ENCODE measurements at places on chromosomes 2 and 18. TPM values are rescaled to one million over a fixed set of nuclear protein-coding genes. Genes with fewer than 3 reads are reported as not detected.
A peak's percentile ranks its signal among the peaks of the same experiment; 100 is the strongest.

- H3K27me3 ChIP-seq: no peaks in the 10 kb centered on the region
- H3K4me1 ChIP-seq: no peaks in the 10 kb centered on the region
- H3K27ac ChIP-seq: no peak overlapping the region
- no peak for DNase-seq
- no peak overlapping the region for H3K4me3 ChIP-seq
- H3K36me3 ChIP-seq: no peaks in the 10 kb centered on the region
Observed at GRCh38 chr18:43389163-43389562, 111.9 kb upstream of the SYT4 start.

DNA sequence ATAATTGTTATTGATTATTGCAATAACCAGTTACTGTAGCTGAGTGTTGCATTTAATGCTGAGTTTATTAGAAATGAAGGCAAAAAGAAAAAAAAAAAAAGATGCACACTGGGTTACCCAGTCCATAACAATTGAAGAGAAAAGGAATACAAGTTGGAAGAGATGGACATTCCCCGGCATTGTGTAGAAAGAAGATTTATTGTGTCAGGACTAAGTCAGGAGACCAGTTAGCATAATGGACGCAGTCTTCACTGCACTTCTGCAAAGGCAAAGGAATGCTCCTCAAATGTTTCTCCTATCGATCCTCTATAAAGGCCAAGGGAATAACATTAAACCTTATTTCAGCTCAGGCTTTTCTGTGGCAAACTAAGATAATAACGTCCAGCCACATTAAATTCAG, 157.8 kb downstream of the INSIG2 start:
- no peak overlapping the region for H3K27ac ChIP-seq
- no peaks in the 10 kb centered on the region for H3K4me1 ChIP-seq
- DNase-seq: no peak
- H3K4me3 ChIP-seq: no peak overlapping the region
- H3K27me3 ChIP-seq: no peaks in the 10 kb centered on the region

- no peaks in the 10 kb centered on the region for H3K27me3 ChIP-seq
- H3K4me1 ChIP-seq: no peaks in the 10 kb centered on the region
- H3K4me3 ChIP-seq: no peak overlapping the region
- H3K36me3 ChIP-seq: no peaks in the 10 kb centered on the region
- DNase-seq: no peak
Observed at GRCh38 chr2:210230984-210231383, 5.7 kb upstream of the ACADL start.

DNA sequence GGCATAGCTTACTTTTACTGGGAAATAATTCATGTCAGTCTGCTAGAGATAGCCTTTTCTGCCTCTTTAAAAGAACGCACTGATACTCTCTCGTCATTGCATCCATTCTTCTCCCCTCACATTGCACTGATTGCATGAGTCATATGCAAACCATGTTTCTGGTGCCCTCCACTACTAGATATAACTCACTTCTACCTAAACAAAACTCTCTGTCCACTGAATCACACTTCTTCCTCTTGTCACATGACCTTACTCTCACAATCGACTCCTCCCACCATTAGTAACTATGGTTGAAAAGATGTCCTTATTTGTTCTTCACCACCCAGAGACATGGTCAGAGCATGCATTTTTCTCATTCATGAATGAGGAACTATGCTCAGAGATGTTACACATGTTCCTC, 158.0 kb downstream of the CSRNP3 start:
- no peaks in the 10 kb centered on the region for H3K36me3 ChIP-seq
- DNase-seq: no peak
- H3K4me3 ChIP-seq: no peak overlapping the region
- no peak overlapping the region for H3K27ac ChIP-seq
- no peaks in the 10 kb centered on the region for H3K4me1 ChIP-seq

- no peak overlapping the region for H3K27ac ChIP-seq
- H3K27me3 ChIP-seq: no peaks in the 10 kb centered on the region
- no peaks in the 10 kb centered on the region for H3K36me3 ChIP-seq
- no peak for DNase-seq
Observed at GRCh38 chr2:138950486-138950885, 170.3 kb upstream of the NXPH2 start.

GRCh38 chr2:21658907-21659477, 535.2 kb downstream of the TDRD15 start:
- DNase-seq: no peak
- no peaks in the 10 kb centered on the region for H3K27me3 ChIP-seq
- no peak overlapping the region for H3K27ac ChIP-seq
- H3K36me3 ChIP-seq: no peaks in the 10 kb centered on the region
- H3K4me3 ChIP-seq: no peak overlapping the region

DNA sequence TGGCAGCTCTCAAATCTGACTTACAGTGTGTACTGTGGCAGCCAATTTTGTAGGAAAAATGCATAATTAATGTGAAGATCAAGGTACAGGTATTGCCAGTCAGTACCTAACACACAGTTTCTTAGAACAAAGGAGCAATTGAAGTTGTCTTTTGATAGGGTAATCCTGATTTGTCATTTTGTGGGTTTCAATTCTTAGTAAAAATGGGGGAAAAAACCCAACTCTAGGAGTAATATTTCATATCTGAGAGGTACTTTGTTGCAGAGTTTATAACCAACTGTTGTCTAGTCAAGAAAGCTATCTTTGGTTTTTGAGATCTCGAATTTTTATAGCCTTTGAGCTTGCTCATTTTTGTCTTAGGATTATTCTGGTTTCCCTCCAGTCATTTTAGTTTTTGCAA, 16.1 kb downstream of the SPATS2L start:
- peaks cover 22% of the 10 kb centered on the region for H3K4me1 ChIP-seq
- no peaks in the 10 kb centered on the region for H3K36me3 ChIP-seq
- H3K27me3 ChIP-seq: no peaks in the 10 kb centered on the region
- H3K4me3 ChIP-seq: no peak overlapping the region
- no peak for DNase-seq

DNA sequence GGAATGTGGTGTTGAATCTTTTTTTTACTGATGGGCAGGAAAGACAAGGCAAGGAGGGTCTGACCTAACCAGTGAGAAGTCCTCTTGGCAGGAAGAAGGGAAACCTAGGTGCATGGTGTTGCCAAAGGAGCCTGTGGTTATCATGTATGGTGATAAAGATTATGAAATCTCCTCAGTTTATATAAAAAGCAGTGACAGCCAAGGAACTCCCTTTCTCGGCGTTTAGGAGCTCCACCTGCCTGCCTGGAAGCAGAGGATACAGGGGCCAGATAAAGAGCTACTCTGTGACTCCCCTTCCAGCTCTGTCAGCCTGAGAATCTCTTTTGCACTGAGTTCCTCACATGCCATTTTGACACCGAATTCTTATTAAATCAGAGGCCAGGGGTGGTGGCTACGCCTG, 26.1 kb downstream of the COLEC12 start:
- no peak overlapping the region for H3K27ac ChIP-seq
- H3K4me1 ChIP-seq: no peaks in the 10 kb centered on the region
- H3K36me3 ChIP-seq: no peaks in the 10 kb centered on the region
- no peak overlapping the region for H3K4me3 ChIP-seq

DNA sequence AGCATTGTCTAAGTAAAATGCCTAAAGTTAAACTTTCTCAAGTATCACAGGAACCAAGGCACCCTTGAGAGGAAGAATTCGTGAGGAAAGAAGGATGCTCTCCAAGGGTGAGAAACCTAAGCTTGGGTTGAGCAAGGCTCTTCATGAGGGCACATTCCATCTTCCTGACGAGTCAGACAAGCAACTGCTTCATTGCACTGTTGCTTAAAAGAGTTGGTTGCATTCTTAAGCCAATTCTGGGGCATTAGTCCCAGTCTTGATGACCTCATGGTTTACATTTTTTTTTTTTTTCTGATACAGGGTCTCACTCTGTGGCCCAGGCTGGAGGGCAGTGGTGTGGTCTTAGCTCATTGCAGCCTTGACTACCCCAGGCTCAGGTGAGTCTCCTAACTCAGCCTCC, 237.5 kb downstream of the ACTR3 start:
- no peak overlapping the region for H3K4me3 ChIP-seq
- no peaks in the 10 kb centered on the region for H3K4me1 ChIP-seq
- no peak overlapping the region for H3K27ac ChIP-seq
- no peaks in the 10 kb centered on the region for H3K27me3 ChIP-seq

- H3K4me1 ChIP-seq: no peaks in the 10 kb centered on the region
- no peak overlapping the region for H3K4me3 ChIP-seq
- DNase-seq: no peak
- no peak overlapping the region for H3K27ac ChIP-seq
- no peaks in the 10 kb centered on the region for H3K36me3 ChIP-seq
Observed at GRCh38 chr2:58466804-58467203, 225.7 kb upstream of the FANCL start.

DNA sequence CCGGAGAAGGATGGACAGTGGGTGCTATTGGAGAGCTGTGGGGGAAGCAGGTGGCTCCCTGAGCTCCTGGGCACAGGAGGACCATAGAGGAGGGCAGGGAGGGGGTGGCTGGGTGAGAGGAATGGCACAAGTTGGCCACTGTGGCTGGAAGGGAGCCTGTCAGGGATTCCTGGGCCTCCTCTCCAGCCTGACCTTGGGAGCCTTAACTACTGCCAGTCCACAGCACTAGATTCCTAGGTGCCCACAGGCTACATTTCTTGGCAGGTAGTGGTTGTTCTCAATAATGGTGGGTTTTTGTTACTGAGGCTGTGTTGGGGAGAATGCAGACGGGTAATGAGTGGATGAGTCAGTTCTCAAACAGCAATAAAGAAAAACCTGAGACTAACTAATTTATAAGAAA, 26.0 kb downstream of the EFHD1 start:
- H3K27ac ChIP-seq: no peak overlapping the region
- H3K4me1 ChIP-seq: no peaks in the 10 kb centered on the region
- no peaks in the 10 kb centered on the region for H3K27me3 ChIP-seq

- peak; percentile 82 for DNase-seq
- no peak overlapping the region for H3K4me3 ChIP-seq
- H3K27me3 ChIP-seq: no peaks in the 10 kb centered on the region
- no peak overlapping the region for H3K27ac ChIP-seq
Observed at GRCh38 chr2:100381240-100381639, 36.2 kb downstream of the CHST10 start.

DNA sequence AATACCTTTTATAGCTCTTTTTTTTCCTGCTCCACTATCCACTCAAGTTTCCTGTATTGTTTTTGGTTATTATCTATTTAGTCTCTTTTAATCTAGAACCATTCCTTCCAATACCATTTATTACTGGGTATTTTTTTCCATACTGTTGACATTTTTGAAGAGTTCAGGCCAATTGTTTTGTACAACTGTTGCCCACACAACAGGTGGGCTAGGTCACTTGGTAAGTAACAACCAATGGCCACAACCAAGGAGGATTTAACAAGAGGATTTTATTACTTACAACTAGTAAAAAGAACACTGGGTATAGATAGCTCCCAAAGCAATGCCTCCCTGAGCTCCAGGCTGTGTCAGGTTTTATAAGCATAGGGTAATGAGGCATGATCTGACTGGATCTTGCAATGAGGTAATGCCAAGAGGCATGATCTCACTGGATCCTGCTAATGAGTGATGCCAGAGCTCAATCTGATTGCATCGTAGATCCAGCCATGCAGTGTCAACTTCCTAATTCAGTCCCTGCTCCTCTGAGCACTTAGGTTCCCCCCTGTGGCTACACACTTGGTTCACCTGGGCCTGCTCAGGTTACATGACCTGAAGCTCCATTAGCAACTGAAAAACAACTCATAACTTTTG, 7.1 kb upstream of the CEP68 start:
- H3K4me3 ChIP-seq: no peak overlapping the region
- no peak for DNase-seq
- H3K27ac ChIP-seq: no peak overlapping the region
- H3K27me3 ChIP-seq: no peaks in the 10 kb centered on the region
- H3K4me1 ChIP-seq: no peaks in the 10 kb centered on the region
- H3K36me3 ChIP-seq: no peaks in the 10 kb centered on the region

SERPINB4 gene
- total RNA-seq: not detected

CCDC178 gene
- not detected for total RNA-seq

THSD7B gene
- 0.29 TPM for total RNA-seq

TNFRSF11A gene
- 0.51 TPM for total RNA-seq

CNTNAP5 gene
- total RNA-seq: not detected

CDH19 gene
- 0.84 TPM for total RNA-seq

FBXO48 gene
- 1.2 TPM for total RNA-seq

DQX1 gene
- not detected for total RNA-seq

AGXT gene
- total RNA-seq: 1,598 TPM
